Stimulated activated CD4-positive, alpha-beta T cell treated with anti-CD3 and anti-CD28 coated beads, TNF-alpha, amount 100 ng/mL, for 1 hour (primary cell): ENCODE measurements at places on chromosomes 11 and 22.

DNA sequence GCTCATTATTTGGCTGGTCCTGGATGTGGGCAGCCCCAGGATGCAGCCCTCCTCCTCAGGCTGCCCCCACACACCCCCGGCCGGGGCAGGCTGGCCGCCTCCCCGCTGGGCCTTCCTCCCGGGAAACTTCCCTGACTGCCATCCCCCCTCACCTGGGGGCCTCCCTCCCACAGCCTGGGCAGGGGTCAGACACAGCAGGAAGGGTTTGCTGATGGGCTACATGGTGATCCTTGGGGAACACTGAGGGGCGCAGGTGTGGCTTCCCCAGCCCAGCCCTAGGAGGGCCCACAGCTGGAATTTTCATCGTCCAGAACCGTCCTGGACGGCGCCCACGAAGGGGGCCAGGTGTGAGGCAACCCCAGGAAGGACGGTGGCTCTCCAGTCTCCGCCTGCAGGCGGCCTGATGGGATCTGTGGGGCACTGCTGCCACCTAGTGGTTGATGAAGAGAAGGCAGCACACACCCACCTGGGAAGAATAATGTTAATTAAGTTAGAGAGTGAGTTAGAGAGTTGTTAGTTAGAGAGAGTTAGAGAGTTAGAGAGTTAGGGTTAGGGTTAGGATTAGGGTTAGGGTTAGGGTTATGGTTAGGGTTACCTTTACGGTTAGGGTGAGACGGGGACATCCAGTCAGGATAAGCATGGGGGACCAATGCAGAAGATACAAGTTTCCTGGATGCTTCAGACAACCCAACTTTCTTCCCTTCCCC is 75.9 kb upstream of the PRR5 start:
- DNase-seq: peak; percentile 69

DNA sequence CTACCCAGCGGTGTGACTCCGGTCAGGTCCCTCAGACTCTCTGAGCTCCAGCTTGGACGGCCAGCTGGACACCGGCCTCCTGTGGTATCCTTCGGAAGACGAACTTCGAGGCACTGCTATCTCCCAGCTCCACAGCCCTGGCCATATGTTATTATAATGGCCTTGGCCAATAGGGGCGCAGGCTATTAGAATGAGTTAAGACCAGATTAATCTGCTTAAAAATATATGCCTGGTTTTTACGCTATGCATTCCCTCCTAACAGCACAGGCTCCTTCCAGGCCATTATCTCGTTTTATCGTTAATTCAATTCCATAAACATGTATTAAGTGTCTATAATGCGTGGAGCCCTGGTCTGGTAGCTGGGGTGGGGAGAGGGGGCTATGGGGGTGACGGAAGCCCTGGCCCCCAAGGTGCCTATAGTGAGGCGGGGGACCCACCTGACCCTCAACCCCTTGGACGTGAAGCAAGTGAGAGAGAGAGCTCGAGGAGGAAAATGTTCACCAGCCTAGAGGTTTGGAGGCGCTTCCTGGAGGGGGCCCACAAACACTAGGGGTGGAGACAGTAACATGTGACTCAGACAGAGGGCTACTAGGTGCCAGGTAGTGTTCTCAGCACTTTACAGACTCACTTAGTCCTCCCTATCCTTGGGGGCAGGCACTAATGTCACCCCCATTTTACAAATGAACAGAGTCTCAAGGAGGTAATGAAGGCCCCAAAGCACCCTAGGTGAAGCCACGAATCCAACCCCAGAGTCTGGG is 37.5 kb upstream of the TCF20 start:
- no peak for DNase-seq

- DNase-seq: no peak
Measured at GRCh38 chr22:26718905-26719304, 61.5 kb downstream of the MIAT start.

DNA sequence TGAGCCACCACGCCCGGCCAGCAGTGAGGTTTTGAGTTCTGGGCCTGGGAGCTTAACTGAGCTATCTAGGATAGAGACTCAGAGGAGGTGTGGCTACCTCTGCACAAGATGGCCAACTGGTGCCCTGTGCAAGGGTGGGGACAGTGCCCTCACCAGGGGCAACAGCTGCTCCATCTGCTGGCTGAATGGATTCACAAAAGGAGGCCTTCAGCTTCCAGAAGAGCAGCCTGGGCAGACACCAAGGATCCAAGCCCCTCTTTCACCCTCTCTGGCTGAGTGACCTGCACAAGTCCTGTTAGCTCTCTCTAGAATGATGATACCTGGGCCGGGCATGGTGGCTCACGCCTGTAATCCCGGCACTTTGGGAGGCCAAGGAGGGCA is 33.5 kb upstream of the BAIAP2L2 start:
- no peak for DNase-seq

DNA sequence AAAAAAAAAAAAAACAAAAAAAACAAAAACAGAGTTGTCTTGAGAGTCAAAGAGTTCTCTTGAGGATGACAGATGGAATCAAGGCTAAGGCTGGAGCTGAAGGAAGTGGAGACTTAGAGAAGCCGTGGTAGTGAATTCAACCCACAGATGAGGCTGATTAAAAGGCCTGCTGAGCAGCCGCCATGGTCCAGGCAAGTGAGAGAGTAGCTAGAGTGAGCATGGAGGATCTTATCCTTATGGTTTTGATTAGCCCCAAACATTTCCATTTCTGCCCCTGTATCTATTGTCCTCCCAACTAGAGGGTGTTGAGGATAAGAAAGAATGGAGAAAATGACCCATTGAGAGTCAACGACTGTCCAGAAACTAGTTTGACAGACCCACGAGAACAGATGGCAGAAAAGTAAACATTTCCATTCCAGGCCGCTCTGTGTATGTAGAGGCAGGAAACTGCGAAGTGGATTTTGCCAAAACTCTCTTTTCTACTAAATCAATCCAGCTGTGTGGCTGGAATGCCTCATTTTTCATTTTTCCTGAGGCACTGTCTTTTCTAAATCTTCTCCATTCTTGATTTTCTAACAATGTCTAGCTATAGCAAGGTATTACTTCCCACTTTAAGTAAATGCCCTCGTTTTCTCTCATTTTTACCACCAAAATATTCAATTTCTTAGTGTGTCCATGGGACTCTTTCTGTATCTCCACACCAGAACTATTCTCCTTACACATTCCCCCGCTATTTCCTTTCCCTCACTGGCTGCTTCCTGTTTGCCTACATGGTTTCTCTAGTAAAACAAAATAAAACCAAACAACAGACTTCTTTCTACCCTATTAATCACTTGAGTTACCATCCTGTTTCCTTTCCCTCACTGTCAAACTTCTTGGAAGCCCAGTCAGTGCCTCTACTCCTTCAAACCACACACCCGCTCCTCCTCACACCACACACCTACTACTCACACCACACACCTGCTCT is 5.4 kb upstream of the MMP8 start:
- no peak for DNase-seq

- DNase-seq: no peak
Measured at GRCh38 chr11:79342236-79342635, 98.6 kb downstream of the TENM4 start.

DNA sequence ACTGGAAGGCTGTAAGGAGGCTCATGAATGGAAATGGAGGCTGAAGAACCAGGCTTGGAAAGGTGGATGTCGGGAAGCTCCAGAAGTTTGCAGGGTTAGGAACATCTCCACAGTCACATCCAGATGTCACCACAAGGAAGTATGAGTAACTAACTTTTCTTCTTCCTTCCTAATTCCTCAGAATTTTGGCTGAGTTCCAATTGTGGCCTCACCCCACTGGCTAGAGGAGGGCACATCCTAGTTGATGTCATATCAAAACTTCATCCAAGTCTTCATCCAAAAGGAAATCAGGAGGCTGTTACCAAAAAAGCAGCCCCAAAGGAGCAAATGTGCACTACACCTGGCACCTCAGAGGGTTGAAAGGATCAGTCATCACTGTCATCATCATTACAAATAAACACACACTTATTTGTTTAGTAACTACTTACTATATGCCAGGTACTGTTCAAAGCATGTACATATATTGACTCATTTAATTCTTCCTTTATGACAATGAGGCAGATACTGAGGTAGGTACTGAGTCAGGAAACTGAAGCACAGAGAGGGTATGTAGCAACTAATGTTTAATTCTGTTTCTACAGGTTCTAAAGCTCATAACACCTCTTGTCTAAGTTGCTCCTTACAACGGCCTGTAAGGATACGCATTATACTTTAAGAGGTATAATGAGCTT is 7.3 kb upstream of the PTPN5 start:
- no peak for DNase-seq

GRCh38 chr22:36797374-36797773 is 19.5 kb downstream of the PVALB start:
- no peak for DNase-seq

DNA sequence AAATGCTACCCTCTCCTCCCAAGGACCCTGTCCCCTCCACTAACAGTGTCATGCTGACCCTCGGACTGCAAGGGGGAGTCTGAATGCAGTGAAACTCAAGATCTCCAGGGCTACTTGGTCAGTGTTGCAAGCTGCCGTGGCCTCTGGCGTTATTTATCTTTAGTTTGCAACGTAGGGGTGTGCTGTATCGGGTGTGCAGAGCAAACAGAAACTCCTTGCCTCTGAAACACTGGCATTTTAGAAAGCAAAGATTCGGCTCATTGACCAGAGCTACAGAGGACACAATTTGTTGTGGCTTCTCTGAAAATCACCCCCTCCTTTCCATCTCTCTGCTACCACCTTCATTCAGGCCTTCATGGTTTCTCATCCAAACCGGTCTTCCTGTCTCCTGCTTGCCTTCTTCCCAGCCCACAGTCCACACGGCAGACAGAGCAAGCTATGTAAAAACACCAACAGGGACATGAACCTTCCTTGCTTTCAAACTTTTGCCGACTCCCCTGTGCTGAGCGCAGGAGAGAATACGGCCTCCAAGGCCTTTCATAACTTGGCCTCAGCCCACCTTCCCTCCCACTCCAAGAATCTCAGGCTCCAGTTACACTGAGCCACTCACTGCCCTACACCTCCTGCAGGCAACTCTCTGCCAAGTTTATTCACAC is 14.9 kb downstream of the FZD4 start:
- no peak for DNase-seq

DNA sequence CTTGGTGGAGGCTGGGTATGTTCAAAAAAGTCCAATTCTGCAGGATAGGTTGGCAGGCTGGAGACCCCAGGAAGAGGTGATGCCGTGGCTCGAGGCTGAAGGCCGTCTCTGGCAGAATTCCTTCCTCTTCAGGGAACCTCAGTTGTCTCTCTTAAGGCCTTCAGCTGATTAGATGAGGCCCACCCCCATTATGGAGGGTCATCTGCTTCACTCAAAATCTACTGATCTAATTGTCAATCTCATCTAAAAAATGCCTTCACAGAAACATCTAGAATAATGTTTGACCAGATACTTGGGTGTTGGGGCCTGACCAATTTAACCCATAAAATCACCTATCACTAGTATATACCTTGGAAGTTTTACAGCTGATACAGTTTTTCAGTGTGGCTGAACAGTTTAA is 27.4 kb upstream of the GSTP1 start:
- DNase-seq: no peak

DNA sequence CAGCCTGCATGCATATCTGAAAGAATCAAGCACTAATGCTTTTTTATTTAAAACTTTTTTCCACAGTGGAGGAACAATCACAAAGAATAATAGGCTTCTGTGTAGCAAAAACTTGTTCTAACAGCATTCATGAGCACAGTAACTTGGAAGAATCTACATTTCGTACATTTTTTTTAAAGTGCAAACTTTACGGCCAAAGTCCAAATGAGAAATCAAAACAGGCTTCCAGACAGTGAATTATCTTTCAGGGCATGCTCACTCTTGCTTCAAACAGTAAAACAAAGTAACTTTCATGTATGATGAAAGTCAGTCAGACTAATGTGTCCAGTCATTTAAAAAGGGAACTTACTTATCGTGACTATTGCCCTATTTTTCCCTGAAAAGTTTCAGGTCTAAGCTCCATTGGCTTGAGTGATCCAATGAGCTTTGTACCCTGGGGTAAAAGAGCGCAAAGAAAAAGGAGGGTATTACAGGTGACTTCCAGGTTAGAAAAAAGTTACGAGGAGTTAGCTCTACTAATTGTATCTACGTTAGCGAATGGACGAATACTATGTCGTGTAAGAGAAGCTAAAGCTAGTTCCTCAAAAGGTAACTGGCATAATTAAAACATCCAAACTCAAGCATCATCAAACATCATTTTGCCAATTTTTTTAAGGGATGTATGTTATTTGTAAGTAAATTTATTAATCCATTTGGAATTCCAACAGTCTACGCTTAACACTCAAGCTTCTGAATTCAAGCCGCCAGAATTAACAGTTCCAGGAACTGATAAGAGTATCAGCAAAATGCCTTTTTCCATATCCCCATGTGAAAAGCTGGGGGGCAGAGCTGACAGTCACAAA is 1.7 kb downstream of the PICALM start:
- DNase-seq: no peak

DNA sequence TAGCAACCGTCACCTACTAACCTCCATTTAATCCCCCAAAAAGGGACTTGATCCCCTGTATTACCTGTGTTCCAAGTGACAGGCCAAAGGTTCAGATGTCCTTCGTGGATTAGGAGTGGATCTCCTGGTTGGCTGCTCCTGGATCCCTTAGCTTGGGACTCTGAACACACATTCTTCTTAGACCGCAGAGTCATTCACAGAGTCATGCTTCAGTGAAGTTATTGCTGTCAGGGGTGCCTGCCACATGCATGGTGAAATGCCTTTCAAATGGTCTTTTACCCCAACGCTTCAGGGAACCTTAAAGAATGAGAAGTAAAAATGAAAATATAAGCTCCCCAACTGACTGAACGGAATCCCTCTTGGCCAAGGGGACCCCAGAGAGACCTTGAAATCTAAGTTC is 49.1 kb downstream of the ADAMTS8 start:
- no peak for DNase-seq

GRCh38 chr11:129814244-129815014 is 1.2 kb upstream of the TMEM45B start:
- peak; percentile 56 for DNase-seq

DNA sequence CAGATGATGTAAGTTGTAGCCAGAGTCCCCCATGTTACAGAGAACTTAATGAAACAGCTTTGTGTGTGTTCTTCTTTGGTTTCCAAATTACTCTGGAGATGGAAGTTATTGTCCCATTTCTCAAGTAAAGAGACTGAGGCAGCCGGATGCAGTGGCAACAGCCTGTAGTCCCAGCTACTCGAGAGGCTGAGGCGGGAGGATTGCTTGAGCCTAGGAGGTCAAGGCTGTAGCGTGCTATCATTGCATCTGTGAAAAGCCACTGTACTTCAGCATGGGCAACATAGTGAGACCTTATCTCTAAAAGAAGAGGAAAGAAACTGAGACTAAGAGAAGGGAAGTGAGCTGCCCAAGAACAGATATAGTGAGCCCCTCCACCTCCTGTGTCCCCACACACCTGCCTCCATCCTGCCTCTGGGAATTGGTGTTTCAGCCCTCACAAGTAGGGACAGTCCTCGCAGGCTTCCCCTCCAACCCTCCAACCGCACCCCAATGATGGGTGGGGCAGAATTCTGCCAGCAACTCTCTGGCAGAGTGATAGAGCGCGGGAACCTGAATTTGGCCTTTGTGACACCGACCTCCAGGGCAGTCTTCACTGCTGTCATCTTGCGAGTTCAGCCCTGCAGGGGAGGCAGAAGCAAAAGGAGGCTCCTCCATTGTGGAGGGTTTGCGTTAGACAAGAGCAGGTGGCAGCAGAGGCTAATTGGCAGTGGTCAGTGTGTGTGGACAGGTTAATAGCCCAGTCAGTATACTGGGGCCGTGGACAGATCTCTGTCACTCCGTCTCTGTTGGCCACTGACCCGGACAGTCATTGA is 1.6 kb downstream of the PDXP start:
- no peak for DNase-seq

GRCh38 chr11:73662445-73663157 is 16.2 kb downstream of the PLEKHB1 start:
- no peak for DNase-seq
